ENCODE measurements at places on chromosomes 1 and 21.

GRCh38 chr1:114505148-114505561, 5.8 kb downstream of the TRIM33 start:
- no peak for DNase-seq

GRCh38 chr1:111193712-111194480, 6.5 kb downstream of the DENND2D start:
- no peak for DNase-seq

DNA sequence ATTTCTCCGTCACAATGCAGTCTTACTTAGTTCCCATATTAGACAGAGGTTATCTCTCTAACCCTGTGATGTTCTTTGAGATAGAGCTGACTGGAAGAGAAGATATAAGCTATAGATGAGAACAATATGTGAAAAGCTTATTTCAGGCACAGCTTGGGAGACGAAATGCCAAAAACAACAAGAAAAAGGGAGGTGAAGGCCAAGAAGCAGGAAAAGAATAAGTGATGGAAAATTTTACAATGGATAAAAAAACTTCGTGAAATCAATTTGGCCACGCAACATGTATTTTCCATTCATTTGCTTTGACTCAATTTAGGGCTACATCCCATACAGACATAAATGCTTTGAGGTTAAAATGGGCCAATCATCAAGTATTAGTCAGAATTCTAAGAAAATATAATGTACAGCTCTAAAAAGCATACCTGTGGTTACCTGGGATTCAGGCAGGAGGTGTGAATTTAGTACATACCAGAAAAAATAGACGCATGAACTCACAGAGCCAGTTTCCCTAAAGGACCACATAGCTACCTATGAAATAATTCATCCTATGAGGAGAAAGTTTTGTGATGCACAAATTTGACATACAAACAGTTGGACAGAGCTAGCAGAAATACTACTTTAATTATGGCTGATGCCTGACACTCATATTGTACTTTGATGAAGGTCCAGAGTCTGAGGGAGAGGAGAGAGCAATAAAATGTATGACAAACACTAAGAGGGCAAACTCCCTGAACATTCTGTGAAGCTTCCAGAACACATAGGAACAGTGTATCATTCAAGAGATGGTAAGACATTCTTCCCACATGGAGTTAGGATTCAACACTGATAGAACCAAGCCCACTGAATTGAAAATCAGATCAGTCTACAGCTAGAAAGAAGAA, 12.1 kb downstream of the RGS1 start:
- no peak for DNase-seq

- DNase-seq = no peak
Measured at GRCh38 chr1:216807696-216808095, 84.5 kb upstream of the ESRRG start.

DNA sequence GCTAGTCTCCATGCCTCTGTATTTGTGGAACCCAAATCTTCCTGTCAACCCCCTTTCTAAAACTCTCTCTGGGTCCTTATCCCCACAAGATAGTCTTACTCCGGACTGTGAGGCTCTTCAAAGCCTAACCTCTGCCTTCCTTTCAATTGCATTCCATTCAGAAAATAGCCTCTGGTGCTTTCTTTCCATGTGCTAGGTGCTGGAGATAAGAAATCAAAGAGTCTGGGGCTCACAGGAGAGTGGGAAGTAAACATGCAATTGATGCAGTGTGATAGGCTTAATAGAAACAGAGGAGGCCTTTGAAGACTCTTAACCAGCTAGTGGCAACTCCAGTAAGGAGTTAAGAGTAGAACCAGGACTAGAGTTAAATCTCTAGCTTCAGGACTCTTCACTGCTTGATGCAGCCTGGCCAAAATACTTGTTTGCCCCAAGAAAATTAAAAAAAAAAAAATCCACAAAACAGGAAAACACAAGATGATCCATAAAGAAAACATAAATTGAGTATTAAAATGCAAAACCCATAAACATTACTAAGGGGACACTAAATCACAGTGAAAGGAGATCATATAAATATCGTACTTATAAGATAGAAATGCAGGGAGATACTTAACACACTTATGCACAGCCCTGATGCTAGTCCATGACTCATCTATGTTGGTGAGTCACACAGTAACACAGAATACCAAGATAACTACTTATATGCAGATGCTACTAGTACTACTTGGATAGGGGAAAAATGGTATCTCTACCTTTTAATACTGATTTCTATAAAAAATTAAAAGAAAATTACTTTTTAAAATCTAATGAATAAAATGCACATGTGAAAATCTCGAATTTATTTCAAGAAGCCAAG, 341.5 kb downstream of the KCNH1 start:
- DNase-seq = no peak

- DNase-seq = no peak
Measured at GRCh38 chr1:170221031-170221430, 75.3 kb downstream of the NTMT2 start.

- DNase-seq = no peak
Measured at GRCh38 chr1:246032984-246033383, 474.1 kb downstream of the SMYD3 start.

DNA sequence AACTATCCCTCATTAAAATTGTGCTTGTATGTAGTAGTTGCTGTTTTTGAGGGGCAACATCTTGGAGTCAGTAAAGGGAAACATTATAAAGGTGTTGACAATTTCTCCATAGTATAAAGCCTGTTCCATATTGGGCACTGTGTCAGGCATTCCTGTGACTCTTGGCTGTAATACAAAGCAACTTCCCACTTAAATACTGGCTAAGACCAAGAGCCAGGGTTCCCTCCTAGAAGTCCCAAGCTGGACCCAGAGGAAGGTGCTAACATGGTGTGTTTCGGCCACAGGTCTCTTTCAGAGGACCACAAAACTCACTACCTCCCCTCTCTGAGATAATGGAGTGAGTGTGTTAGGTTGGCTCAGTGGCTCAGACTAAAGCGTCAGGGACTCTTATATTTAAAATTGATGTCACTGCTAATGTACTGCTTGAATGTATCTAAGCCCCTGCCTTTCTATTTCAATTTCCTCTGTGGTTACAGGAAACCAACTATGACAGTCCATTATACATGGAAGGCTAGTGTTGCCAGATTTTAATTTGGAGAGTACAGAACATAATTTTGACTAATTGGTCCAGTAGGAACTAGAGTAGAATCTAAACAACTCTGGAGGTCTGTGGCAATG, 74.7 kb upstream of the RGL1 start:
- DNase-seq = no peak

GRCh38 chr1:62452951-62453350, 16.1 kb downstream of the USP1 start:
- DNase-seq = no peak

- no peak for DNase-seq
Measured at GRCh38 chr21:31159808-31160207, 121.5 kb upstream of the KRTAP19-8 start.

GRCh38 chr1:6261615-6261995, 707 bp upstream of the GPR153 start:
- DNase-seq = no peak

GRCh38 chr1:175784831-175785230, 41.4 kb upstream of the TNR start:
- DNase-seq = no peak

GRCh38 chr1:170660281-170660713, 3.6 kb upstream of the PRRX1 start:
- no peak for DNase-seq

GRCh38 chr1:225733254-225733653, 44.4 kb upstream of the SRP9 start:
- no peak for DNase-seq

GRCh38 chr1:103180660-103181059, 72.3 kb upstream of the COL11A1 start:
- no peak for DNase-seq

DNA sequence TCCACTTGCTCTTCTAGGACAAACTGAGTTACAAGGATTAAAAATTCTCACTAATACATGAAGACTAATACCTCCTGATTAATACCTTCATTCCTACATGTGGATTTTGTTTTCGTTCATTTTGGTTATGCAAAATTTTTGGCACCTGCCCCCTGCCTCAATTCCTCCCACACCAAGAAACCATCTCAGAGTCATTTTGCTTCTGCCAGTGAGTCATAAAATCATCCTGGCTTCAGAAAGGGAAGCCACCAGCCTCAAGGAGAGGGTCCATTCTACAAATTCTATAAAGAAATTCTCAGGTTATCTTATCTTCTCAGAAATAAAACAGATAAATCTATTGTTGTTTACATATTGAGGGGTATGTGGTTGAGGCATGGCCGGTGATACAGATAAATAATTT, 103.2 kb upstream of the COA6 start:
- peak; percentile 22 for DNase-seq

GRCh38 chr1:108712606-108713150, at the start of gene FNDC7:
Gene FNDC7, plus strand, starts transcription at chr1:108712908. Its CDS starts 26 bp downstream, at chr1:108712934.
- no peak for DNase-seq

GRCh38 chr1:43358121-43358745, 548 bp upstream of the CDC20 start:
- DNase-seq = no peak

DNA sequence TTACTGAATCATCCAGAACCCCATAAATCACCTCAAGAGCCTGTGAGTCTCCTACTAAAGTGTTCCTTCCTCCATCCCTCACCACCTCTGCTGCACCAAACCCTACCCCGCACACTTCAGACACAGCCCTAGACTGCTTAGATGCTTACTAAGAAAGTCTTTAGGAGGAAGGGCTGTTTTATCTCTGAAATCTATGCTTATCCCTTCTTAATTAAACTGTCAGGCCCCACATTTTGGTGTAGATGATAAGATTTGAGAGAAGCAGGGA, 216.8 kb upstream of the SGIP1 start:
- DNase-seq = no peak

DNA sequence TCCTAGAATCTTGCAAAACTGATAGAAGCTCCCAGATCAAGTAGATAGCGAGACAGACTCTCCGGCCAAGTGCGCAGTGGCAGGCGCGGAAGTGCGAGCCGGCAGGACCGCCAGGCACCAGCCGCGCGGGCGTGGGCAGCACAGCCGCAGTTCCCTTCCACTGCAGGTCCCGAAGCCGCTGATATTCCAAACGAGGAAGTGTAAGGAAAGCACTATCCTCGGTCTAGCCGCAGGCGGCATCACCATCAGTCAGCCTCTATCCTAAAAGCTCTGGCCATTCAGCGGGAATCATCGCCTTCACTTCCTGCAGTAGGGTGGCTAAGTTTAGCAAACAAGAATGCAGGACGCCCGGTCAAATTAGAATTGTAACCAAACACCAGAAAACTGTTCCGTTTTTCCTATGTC, 710 bp downstream of the GLRX2 start:
- DNase-seq = peak; percentile 20

- no peak for DNase-seq
Measured at GRCh38 chr1:158362941-158363340, 9.2 kb downstream of the CD1E start.

DNA sequence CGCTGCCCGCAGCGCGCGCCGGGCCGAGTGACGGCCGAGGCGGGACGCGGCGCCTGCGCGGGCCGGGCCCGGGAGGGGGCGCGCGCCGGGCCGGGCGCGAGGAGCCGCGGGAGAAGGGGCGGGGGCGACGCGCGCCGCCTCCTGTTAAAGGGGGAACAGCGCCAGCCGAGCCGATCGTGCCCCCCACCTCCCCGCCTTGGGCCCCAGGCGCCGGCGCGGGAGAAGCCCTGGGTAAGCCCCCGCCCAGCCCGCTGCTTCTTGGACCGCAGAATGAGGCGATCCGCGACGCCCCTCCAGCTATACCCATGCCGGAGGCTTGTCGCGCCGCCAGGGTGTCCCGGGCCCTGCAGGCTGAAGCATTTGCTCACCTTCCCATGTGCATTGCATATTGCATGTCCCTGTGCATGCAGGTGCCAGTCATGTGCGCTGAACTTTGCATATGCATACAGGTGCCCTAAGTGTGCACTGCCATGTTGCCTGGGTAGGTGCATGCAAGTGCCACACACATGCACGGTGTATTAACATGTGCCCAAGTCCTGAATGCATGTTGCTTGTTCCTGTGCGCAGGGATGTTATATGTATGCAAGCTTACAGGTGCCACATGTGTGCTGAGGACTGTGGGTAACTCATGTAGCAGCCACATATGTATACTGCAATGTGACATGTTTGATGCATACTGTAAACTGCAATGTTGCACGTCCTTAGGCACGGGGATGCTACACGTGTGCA, at the start of gene ADGRB2:
Gene ADGRB2 (minus strand): TSS at position 29 of the 729 bp plus-strand sequence. CDS start 7,119 bp downstream, outside the sequence.
- peak; percentile 23 for DNase-seq

DNA sequence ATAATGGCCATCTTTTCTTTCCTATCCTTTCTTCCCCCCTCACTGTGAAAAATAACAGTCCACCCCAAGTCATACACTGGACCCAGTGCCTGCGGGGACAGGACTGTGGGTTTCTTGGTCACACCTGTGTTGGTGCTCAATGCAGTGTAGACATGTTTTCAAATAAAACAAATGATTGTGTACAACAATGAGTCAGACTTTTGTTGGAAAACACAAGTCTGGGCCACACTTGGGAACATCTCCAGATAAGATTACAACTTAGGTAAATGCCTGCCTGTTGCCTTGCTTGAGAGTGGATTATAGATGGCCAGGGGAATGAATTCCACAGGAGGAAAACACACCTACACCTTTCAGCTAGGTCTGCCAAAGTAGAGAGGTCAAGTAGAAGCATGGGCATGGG, 34.1 kb downstream of the PDPN start:
- no peak for DNase-seq

DNA sequence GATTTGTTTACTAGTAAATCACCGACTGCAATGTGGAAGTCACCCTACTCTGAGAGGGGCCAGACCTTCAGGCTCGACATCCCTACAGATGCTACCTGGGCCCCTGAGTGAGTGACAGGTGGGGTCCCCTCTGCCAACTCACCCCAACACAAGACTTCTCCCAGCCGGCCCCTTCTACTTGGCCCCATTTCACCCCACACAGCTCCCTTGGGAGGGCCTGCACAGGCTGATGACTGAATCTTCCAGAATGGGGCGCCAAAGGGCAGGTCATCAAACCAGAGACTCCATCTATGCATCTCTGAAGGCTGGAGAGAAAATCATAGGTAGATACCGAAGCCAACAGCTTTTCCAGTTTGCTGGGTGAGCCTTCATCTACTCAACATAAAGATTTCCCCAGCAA, 9.4 kb upstream of the S100A8 start:
- DNase-seq = no peak

- DNase-seq = no peak
Measured at GRCh38 chr21:19914028-19914427, 1084.2 kb upstream of the NCAM2 start.
